MG63 (cell line): ENCODE measurements at places on chromosomes 16 and 17.

DNA sequence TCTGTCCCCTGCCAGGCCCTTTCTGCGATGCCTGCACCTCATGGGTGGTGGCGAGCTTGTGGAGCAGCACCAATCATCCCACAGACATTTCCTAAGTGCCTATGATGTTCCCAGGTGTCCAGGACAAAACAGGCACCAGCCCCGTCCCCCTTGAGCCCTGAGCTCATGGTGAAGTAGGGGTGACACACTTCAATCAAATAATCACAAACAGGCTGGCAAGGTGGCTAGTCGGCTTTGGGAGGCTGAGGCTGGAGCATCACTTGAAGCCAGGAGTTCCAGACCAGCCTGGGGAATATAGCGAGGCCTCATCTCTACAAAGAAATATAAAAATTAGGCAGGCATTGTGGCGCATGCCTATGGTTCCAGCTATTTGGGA, 748 bp upstream of the PRSS8 start:
- no peak for DNase-seq

- DNase-seq: no peak
Observed at GRCh38 chr16:69718111-69718764, 8.1 kb downstream of the NQO1 start.

GRCh38 chr16:83174671-83175070, 547.9 kb downstream of the CDH13 start:
- DNase-seq: no peak

GRCh38 chr17:5464717-5465507, 3.9 kb downstream of the DHX33 start:
- no peak for DNase-seq

GRCh38 chr16:84535851-84536250, 31.4 kb upstream of the MEAK7 start:
- DNase-seq: no peak

DNA sequence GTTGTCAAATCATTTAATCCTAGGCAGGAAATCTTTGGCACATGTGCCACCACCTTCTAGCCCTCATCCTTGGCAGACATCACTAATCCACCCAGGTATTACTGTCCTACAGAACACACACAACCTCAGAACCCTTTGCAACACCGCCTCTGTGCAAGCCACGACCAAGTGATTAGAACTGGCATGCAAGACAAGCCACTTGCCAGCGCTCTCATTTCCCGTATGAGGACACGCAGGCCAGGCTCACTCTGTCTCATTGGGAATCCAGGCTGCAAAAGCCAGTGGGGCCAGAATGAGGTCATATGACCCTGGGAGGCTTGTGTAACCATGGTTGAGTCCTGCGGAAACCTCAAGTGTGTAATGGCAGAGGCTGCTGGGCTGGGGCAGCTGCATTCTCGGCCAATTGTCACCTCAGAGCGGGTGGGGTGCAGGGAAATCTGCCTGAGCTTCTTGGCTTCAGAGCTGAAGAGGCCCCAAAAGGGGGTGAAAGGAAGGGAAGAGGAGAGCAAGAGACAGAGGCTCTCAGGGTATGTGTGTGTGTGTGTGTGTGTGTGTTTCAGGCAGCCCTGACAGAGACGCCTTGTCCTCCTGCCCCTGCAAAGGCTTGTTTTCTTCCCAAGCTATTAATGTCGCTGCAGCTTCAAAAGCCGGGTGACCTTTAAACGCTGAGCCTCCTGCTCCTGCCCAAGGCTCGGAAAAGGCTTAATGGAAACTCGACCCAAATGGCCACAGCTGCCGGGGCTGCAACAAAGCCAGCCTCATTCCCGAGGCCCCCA, 43.2 kb upstream of the MRPS23 start:
- peak; percentile 99 for DNase-seq

- DNase-seq: peak; percentile 29
Observed at GRCh38 chr16:47136099-47136842, 7.5 kb downstream of the NETO2 start.

DNA sequence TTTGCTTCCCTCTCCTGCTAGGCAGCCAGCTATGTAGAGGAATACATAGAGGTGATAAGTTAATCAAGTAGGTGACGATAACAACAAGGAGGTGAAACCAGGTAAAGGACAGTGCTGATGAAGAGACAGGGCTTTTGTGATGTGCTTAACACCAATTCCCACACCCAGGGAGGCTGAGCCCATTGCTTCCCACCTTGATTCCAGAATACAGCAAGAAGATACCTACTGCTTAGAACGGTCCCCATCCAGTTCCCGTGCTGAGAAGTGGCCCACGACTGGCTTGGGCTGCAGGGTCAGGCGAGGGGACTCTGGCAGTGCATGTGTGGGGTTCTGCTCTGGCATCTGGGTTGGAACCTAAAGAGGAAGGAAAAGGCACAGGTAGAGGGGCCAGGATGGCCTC, 16.1 kb upstream of the GFAP start:
- DNase-seq: no peak

DNA sequence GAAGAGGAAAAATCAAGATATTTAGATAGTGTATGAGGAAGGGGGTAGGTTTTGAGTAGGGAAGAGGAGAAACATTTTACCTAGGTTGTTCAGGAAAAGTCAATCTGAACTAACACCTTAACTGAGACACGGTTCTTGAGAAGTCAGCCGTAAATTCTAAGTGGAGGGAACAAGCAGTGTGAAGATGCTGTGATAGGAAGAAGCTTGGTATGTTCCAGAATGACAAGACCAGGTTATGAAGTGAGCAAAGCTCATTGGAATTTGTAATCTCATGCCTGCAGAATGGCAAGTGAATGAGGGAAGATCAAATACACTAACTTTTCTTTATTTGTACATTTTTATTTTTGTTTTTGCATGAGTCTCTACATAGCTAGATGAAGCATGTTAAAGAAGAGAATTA, 307.6 kb downstream of the ZFHX3 start:
- no peak for DNase-seq

DNA sequence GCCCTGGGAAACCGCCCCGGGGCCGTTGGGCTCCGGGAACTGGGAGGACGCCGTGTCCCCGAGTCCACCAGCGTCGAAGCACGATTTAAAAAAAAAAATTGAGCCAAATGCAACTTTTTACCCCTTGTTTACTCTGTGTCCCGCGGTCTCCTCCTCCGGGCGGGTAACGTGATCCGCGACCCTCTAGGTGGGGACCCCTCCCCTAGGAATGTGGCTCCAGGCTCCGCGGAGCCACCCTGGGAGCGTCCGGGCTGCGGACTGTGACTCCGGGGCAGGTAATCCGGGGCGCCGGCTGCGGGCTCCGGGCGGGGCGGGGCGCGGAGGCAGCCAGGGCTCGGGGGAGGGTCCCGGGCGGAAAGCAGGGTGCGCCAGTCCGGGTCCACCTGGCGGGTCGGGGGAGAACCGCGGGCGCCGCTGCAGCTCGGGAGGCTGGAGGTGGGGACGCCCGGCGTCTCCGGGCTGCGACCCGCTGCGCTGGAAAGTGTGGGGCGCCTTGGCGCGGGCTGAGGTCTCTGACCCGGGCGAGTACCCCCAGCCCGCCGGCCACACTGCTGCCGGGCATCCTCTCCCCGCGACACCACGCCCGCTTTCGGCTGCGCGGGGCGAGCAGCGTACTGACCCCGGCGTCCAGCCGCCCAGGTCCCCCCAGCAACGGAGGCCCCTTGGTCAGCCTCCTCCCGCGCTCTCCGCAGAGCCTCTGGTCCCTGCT, 852 bp upstream of the HELZ start:
- DNase-seq: peak; percentile 20

DNA sequence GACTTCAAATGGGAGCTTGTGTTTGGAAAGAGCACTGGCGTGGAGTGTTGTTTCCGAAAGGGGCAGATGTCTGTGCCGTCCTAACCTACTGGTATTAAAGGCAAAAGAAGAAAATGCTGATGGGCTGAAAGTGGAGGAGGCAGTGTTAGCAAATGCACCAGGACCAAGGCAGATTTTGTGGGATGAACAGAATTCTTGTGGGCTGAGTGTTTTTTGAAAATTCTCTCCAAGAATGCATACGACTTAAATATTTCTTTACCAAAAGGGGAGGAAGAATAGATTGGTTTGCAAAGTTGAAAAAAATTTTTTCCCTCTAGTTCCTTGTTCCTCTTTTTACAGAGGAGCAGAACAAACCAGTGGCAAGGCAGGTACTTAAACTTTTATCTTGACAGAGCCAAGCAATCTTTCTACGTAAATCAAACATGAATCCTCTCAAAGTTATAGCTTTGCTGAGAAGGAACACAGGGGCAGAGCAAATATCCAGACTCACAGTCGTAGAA, 16.8 kb downstream of the MARCHF10 start:
- peak; percentile 53 for DNase-seq

DNA sequence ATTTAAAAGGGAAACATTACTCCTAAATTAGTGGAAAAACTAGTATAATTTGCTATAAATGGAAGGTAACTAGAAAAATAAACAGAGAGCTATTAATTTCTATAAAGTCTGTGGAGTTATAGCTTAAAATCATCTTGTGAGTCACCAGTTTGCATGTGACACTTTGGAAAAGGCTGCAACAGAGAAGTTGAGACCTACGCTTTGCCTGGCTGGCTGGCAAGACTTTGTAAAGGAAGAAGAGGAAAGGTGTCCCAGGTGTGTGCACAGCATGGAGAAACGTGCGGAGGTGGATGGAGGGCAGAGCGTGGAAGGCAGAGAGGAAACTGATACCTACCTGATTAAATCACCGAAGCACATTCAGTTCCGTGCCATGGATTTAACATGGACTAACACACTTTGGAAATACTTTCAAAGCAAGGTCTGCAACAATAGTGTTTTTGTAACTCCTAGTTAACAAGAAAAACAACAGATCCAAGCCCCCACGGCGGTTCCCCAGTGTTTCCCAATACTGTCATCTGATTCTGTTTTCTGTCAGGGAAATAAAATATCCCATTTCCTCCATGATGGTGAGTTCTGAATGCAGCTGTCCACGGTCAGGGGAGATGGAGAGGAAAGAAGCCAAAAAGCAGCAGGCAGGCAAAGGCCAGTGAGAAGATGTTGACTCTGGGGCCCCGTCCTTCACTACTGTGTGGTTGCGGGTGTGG, 134.8 kb downstream of the XYLT1 start:
- DNase-seq: no peak

GRCh38 chr17:75472119-75472518, 15.7 kb downstream of the TMEM94 start:
- DNase-seq: no peak

DNA sequence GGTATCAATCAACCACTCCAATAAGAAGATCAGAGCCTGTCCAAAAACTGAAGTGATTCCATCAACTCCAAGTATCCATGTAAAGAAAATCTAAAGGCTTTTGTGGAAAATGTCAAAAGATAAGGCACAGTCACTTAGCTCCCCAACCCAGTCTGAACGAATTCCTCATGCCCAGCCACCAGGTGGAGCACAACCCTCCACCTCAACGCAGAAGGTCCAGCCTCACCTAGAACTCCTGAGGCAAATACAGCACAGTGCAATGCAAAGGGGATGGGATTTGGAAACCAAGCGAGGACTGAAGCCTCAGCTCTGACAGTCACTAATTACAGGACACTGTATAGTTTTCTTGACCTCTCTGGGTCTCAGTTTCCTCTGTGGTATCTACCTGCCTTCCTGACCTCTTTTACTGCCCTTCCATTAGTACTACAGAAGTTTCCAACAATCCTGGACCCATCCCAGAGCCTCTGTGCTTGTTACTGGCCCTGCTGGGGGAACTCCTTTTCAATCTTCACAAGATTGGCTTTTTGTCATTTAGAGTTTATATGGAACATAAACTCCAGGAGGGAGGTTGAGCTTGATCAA, 2.0 kb downstream of the NCBP3 start:
- DNase-seq: no peak

DNA sequence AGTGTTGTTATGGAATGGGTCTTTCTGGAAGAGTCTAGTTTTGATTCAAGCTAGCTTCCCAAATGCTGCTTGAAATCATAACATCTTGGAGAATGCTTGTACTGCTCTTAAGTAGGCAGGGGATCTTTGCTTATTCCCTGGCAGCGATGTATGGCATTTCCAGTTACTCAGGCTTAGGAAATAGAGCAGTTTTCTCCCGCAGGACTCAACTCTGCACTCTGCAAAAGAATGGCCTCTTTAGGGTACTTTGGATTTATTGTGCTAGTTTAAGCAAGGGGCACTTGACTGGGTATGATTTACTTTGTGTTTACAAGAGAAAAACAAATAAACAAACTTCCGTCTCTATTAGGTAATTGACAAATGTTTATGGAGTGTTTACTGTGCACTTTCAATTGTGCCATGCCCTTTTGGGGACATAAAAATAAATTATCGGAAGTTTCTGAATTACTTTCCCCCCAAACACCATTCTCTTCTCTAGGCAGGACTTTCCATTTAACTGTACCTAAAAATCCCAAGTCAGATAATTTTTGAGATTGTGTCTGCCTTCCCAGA, 164.0 kb downstream of the MAP2K6 start:
- no peak for DNase-seq

- peak; percentile 26 for DNase-seq
Observed at GRCh38 chr17:6366221-6366666, 68.7 kb downstream of the AIPL1 start.

DNA sequence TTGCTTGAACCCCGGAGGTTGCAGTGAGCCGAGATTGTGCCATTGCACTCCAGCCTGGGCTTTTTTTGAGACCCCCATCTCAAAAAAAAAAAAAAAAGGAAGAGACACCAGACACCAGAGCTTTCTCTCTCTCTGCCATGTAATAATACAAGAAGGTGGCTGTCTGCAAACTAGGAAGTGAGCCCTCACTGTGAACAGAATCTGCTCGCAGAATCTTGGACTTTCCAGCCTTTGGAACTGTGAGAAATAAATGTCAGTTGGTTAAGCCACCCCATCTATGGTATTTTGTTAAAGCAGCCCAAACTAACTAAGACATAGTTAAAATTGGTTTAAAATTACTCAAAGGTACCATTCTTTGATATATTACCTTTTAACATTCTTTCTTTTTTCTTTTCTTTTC, 10.1 kb upstream of the STX1B start:
- no peak for DNase-seq

DNA sequence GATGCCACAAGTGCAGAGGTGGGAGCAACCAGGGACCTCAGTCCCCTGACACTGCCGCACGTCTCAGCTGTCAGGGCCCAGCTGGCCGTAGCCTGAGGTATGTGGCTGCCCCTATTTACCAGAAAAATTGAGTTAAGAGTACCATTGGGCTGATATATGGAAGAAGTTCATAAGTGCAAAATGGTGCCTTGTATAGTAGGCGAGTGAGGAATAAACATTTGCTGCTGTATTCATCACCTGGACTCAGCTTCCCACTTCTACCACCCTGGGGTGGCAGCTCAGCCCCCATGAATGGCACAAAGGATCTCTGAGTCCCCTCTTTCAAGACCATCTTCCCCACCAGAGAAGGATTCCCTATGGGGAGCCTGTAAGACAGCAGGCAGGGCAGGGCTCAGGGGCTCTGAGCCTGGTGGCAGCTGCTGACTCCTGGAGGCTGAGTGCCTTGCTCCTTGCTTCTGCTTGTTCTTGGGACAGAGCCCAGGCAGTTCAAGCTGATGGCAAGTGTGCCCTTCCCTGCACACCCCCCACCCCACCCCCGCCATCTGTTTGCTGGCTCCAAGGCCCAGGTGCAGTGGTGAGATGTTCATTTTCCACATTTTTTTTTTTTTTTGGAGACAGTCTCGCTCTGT, 29.0 kb downstream of the TRPV2 start:
- peak; percentile 47 for DNase-seq

GRCh38 chr17:14845591-14846281, 419.4 kb downstream of the PMP22 start:
- no peak for DNase-seq
